ENCODE measurements at places on chromosomes 12 and 14. TPM values are rescaled to one million over a fixed set of nuclear protein-coding genes. Genes with fewer than 3 reads are reported as not detected.

Gene PTPRR
- 0.18 TPM for total RNA-seq

Gene CLEC7A
- total RNA-seq = not detected

Gene TMPRSS12
- total RNA-seq = not detected

Gene HIP1R
- 19.8 TPM for total RNA-seq

Gene SLC16A7
- 0.21 TPM for total RNA-seq

Gene CDK2
- total RNA-seq = 57.6 TPM

Gene ALDH1L2
- total RNA-seq = 3.7 TPM

Gene HOXC11
- 0.55 TPM for total RNA-seq

Gene TSPAN19
- not detected for total RNA-seq
